ENCODE measurements at places on chromosomes 3 and 15. TPM values are rescaled to one million over a fixed set of nuclear protein-coding genes. Genes with fewer than 3 reads are reported as not detected.

The P2RY1 gene
- total RNA-seq: 7.6 TPM

The PPP1R2 gene
- 30.4 TPM for total RNA-seq

The SPATA12 gene
- not detected for total RNA-seq

The PCSK6 gene
- 5.7 TPM for total RNA-seq

The CAMK2N2 gene
- 0.46 TPM for total RNA-seq

- H3K4me3 ChIP-seq: no peak overlapping the region
- no peaks in the 10 kb centered on the region for H3K36me3 ChIP-seq
- H3K27me3 ChIP-seq: no peaks in the 10 kb centered on the region
- H3K4me1 ChIP-seq: no peaks in the 10 kb centered on the region
- H3K27ac ChIP-seq: no peak overlapping the region
- DNase-seq: no peak
These were observed 84.9 kb downstream of the ARNT2 start for GRCh38 chr15:80489030-80489594.

DNA sequence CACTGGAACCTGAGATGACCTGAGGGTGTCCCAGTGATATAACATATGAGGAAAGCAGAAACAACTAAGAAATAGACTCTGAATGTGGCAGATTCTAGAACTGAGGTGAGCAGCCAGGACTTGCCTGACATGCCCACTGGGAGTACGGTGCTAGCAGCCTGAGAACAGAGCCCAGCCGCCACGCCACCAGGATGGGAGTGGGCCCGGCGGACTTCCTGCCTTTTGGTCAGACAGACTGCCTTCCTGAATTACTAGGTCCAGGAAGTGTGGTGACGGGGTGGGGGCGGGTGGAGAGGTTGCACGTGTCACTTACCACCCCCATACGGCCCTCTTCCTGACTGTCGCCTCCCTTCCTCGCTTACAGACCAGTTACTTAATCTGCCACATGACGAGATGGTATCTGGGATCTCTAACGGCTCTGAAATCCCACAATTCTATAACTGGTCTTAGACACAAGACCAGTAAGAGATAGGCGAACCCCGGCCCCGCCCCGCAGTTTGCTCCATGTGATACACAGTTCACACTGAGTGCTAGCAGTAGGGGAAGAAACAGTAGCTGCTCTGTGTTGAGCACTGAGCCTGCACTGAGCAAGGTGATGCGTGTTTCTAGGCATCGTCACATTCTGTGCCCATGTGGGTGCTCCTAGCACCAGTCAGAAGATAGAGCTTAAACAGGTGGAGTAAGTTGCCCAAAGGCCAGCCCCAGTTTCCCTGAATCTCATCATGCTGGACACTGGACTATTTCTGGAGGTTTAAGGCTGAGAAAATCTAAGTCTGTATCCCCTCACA lies 95.7 kb downstream of the CPN2 start:
- H3K4me1 ChIP-seq: no peaks in the 10 kb centered on the region
- DNase-seq: peak; percentile 55
- H3K27ac ChIP-seq: no peak overlapping the region
- no peaks in the 10 kb centered on the region for H3K36me3 ChIP-seq
- no peak overlapping the region for H3K4me3 ChIP-seq
- H3K27me3 ChIP-seq: no peaks in the 10 kb centered on the region

DNA sequence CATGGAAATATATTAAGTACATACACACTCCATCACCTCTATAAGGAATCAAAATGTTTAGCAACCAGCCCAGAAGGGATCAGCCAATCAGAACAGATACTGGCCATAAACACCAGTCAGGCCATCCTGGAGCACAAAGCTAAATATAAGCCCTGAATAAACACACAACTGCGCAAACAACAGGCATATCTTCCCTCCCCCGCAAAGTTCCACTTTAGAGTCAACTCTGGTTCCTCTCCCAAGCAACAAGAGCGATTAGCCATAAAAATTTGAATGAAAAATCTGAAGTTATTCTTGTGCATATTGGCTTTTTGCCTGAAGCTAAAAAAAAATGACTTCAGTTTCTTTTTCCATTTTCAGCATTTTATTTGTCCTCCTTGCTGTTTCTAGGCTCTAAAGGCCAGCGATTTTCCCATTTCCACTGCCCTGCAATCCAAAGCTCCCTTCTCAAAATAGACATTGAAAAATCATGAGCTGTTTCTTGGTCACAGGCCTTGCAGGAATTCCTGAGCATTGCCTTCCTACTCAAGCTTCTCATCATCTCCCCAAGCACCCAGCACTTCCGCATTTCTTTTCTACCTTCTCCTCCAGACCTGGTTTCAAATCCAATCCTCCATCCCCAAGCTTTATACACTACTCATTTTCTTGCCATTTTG lies 247.9 kb downstream of the ZMAT3 start:
- H3K27me3 ChIP-seq: peaks cover 64% of the 10 kb centered on the region
- no peaks in the 10 kb centered on the region for H3K36me3 ChIP-seq
- no peak overlapping the region for H3K27ac ChIP-seq

DNA sequence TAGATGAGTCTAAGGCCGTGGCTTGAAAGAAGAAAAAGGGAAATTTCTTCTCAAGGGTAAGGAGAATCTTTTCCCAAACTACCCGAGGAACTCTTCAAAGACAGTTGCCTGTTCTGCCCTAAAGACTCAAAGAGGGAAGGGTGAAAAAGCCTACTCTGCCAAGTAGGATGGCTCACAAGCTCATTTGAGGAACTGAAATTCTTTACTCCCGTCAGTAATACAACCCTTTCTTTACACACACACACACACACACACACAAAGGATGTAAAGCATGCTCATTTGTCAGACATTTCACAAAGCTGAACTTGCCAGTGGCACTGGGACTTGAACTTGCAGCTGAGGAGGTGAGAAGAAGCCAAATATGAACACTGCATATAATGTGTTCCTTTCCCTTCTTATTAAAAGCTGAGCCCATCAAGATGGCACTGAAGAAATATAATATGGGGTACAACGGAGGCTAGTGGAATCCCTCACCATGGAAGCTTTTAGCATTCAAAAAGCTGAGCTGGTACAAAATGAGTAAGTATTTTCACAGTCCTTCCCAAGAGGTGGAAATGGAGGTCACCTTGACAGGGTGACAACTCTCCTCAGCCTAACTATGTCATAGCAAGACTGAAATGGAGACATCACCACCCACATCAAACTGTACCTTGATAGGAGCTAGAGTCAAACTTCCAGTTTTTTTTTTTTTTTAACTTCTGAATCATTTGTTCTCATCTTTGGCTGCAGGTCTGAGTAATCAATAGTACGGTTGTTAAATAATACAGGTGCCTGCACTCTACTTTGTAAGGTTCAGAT lies 57.6 kb downstream of the TAFA4 start:
- no peak overlapping the region for H3K27ac ChIP-seq
- H3K36me3 ChIP-seq: no peaks in the 10 kb centered on the region
- H3K4me1 ChIP-seq: no peaks in the 10 kb centered on the region
- H3K27me3 ChIP-seq: no peaks in the 10 kb centered on the region

- no peak for DNase-seq
- no peaks in the 10 kb centered on the region for H3K36me3 ChIP-seq
- no peak overlapping the region for H3K27ac ChIP-seq
- peaks cover 15% of the 10 kb centered on the region for H3K4me1 ChIP-seq
- no peak overlapping the region for H3K4me3 ChIP-seq
- H3K27me3 ChIP-seq: peaks cover 53% of the 10 kb centered on the region
These were observed 472.1 kb downstream of the SOX2 start for GRCh38 chr3:182183716-182184430.

DNA sequence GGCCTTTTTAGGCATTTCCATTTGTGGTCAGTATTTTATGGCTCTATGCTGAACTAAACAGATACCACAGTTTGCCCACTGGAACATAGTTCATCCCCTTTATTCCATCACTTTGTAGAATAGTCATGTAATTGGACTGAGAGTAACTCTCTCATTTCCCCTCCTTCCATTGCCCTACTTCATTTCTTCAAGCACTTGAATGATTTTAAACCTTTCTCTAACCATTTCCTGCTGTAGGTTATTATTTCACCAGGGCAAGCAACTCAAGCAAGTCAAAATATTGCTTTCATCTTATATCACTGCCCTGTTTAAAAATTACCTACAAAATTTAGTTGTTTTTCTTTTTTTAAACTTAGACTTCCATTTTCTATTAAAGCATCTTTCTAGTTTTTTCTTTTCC lies 177.0 kb downstream of the RAP2B start:
- no peaks in the 10 kb centered on the region for H3K27me3 ChIP-seq
- no peaks in the 10 kb centered on the region for H3K36me3 ChIP-seq

- peak overlapping the region; percentile 89 for H3K4me3 ChIP-seq
- no peaks in the 10 kb centered on the region for H3K4me1 ChIP-seq
- H3K27me3 ChIP-seq: peaks cover 35% of the 10 kb centered on the region
These were observed 778 bp downstream of the CRBN start for GRCh38 chr3:3178498-3179328.

DNA sequence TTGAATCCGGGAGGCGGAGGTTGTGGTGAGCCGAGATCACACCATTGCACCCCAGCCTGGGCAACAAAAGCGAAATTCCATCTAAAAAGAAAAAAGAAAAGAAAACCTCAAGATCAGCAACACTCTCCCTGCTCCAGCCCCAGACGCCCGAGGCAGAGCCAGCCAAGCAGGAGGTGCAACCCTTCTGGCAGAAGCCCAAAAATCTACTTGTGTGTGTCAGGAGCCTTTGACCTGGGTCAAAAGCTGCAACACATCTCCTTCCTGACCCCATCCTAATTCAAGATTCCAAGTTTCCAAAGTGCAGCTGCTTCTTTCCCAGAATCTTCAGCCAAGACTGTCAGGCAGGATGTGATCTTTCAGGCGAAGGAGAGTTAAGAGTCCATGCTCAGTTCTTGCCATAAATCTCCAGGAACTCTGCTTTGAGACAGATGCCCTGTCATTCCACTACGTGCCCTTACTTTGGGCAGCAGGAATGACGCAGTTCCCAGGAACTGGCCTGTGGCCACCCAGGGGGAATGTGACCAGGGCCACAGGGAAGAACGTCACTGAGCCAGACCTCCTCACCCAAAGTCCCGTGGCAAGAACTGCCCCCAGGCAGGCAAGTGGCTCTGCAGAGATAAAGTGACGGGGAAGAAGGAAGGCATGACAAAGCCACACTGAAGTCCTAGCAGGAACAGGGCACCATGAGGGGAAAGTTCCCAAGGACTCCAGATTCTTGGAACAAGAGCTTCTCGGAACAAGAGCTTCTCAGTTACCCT lies 39.4 kb downstream of the SH3BP5 start:
- no peak for DNase-seq
- H3K4me1 ChIP-seq: no peaks in the 10 kb centered on the region
- no peaks in the 10 kb centered on the region for H3K27me3 ChIP-seq
- no peak overlapping the region for H3K27ac ChIP-seq
- peaks cover 10% of the 10 kb centered on the region for H3K36me3 ChIP-seq

DNA sequence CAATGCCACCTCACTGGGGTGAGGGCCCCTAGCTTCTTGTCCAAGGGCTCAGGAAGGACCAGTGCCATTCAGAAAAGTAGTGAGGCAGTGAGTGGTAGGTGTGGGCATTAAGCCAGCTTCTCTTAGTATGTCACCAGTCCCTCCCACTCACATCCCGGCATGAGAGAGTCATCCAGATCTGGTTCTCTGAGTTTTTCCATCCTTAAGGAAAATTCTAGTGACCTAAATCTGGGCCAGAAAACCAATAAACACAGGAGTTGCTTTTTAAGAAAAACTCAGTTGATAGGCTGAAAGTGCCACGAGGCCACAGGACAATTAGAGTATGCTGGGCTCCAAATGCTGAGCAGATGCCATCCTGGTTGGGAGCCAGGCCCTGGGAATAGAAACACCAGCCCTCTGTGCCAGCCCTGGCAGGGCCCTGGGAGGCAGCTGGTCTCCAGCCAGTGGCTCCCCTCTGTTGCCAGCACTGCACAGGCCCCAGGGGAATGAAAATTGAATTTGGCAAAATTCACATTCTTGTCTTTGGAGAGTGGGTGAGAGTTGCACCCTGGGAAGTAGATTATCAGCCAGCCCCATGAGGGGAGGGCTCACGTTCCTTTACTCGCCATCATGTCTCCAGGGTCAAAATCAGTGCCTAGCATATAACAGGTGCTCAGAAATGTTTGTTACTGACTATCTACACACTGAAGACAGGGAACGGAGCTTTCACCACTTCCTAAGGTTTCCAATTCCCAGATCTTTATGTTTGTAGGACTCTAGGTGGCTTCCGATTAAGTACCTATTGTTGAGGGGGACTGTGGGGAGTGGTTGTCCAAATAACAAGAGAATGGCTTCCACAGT lies 52.8 kb downstream of the FAM43A start:
- H3K27ac ChIP-seq: no peak overlapping the region
- no peak for DNase-seq
- no peaks in the 10 kb centered on the region for H3K36me3 ChIP-seq
- H3K4me3 ChIP-seq: no peak overlapping the region
- H3K27me3 ChIP-seq: peaks cover 25% of the 10 kb centered on the region

- H3K27ac ChIP-seq: no peak overlapping the region
- no peaks in the 10 kb centered on the region for H3K36me3 ChIP-seq
- H3K4me1 ChIP-seq: peaks cover 6% of the 10 kb centered on the region
- H3K27me3 ChIP-seq: no peaks in the 10 kb centered on the region
- no peak overlapping the region for H3K4me3 ChIP-seq
These were observed 54.6 kb upstream of the AKAP13 start for GRCh38 chr15:85325834-85326233.

DNA sequence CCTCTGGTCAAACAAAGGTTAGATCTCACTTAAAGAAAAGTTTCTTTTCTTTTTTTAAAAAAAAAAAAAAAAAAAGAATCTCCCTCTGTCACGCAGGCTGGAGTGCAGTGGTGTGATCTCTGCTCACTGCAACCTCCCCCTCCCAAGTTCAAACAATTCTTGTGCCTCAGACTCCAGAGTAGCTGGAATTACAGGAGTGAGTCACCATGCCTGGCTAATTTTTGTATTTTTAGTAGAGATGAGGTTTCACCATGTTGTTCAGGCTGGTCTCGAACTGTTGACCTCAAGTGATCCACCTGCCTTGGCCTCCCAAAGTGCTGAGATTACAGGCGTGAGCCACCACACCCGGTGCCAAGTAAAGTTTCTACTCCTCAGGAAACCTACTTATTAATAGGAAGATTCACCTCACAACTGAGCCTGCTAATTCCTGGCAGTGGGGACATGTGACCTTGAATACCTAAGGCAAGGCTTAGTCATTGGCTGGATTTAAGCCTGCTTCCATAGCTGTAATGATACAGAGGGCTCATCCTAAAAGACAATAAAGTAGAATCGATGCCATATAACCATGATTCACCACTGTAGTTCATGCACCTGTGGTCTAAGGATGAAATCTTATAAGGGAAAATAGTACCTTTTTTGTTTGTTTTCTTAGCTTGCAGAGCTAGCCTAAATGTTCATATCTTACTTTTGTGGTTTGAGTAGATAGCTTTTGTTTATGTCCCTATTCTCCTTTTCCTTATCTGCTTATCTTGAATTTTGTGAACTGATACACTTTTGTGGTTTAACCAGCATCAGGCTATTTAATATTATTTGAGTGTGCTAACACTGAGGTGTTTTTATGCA lies 24.8 kb upstream of the RBMS3 start:
- H3K36me3 ChIP-seq: no peaks in the 10 kb centered on the region
- H3K4me1 ChIP-seq: no peaks in the 10 kb centered on the region
- H3K27me3 ChIP-seq: no peaks in the 10 kb centered on the region
- DNase-seq: no peak
- no peak overlapping the region for H3K4me3 ChIP-seq
- H3K27ac ChIP-seq: no peak overlapping the region

DNA sequence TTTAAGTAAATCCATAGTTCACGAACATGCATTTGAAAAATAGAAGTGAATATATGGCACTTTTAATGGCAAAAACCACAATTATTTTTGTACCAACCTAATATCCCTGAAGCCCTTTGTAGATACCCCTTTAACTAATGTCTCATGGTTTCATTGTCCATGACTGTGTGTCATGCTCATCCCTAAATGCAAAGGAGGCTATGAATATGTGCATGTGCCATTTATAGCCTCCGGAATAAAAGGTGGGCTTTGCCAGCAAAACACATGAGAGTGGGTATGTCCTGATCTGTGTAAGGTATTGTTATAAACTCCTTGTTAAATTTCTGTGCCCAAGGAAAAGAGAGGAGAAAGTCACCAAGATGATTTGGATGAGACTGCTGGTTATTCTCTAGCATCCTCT lies 20.5 kb upstream of the SOX14 start:
- H3K36me3 ChIP-seq: no peaks in the 10 kb centered on the region
- H3K27ac ChIP-seq: no peak overlapping the region

Measured in endodermal cell (in vitro differentiated cells).